ENCODE measurements at places on chromosomes 3 and 15. TPM values are rescaled to one million over a fixed set of nuclear protein-coding genes. Genes with fewer than 3 reads are reported as not detected.

SLC2A2 gene
- total RNA-seq = not detected

DNA sequence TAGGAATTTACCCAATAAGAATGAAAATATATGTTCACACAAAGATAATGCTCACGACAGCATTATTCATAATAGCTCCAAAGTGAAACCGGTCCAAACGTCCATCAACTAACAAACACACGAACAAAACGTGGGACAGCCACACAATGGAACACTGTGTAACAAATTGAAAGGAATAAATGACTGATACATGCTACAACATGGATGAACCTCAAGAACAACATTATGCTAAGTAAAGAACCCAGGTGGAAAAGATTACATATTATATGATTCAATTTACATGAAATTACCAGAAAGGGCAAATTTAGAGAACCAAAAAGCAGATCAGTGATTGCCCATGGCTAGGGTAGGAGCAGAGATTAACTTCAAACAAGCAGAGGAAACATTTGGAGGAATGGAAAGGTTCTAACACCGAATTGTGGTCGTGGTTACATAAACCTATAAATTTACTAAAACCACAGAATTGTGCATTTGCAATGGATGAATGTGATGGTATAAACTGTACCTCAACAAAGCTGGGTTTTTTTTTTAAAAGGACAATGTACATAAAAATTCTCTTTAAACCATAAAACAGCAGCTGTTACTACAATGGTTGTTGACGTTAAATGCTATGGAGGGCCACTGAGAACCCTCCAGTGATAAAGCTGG is 76.3 kb downstream of the XXYLT1 start:
- no peak for DNase-seq

FAIM gene
- total RNA-seq = 20.6 TPM

RTP4 gene
- 0.63 TPM for total RNA-seq

GRCh38 chr3:73637042-73637441 is 12.3 kb upstream of the PDZRN3 start:
- DNase-seq = no peak

LIPH gene
- total RNA-seq = 4.5 TPM

DNA sequence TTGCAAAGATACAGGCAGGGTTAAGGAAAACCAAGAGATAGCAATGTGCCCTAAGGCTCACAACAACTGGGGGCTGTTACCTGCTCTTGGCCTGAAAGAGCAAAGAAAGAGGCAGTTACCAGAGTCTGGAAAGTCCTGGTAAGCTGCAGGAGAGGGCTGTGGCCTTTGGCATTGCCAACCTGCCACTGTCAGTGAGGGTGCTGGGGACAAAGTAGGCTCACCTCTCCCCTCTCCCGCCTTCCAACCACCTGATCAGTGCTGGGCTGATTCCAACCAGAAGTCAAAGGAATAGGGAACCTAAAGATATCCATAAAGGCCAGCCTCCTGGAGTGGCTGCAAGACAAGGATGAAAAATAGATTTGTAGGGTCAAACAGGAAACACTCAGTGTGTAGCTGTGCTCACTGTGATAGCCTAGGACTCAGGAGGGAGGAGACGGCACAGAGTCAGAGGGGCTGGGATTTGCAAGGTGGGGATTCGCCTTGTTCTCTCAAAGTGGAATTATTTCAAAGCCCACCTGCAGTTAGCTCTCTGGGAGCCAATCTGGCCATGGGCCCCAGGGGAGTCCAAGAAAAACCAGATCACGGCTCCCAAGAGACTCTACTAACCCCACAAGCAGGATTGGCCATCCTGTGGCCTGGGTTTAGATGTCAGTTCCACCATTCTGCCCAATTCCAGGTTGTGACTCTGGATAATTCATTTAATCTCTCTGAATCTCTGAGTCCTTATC is 204.0 kb upstream of the BCL6 start:
- DNase-seq = no peak

DNA sequence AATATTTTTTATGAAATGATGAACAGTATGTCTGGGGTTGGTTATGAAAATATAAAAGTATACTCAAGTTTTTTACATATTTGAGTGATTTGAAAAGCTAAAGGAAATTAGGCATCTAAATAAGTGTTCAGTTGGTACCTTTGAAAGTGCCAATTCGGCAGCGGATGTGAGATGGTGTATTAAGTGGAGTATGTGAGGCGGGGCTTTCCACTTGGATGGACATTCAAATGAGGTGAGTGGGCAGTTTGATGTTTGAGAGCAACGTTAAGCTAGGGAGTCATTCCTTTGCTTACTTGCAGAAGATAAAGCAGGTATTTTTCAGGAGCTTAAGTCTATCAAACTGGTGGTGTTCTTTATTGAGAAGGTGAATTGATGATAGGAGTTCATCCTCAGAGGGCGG is 189.0 kb upstream of the GOLIM4 start:
- no peak for DNase-seq

DNA sequence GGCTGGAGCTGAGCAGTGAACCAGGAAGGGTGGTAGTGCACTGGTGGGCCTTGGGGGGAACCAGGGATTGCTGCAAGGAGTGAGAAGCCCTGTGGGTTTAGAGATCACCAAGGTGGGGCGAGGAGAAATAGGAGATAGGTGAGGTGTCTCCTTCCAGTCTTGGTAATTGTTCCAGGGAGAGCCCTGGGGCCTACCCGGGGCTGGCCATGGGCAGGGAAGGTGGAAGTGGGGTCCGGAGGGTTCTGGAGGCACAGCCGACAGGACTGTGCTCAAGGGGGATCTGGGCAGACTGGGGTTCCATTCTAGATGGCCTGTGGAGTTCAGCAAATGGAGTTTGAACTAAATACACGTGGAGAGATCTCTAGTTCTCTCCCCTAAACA is 4.5 kb downstream of the CHST13 start:
- DNase-seq = no peak

GRCh38 chr3:71252466-71252865 is 331.1 kb downstream of the FOXP1 start:
- DNase-seq = no peak

DNA sequence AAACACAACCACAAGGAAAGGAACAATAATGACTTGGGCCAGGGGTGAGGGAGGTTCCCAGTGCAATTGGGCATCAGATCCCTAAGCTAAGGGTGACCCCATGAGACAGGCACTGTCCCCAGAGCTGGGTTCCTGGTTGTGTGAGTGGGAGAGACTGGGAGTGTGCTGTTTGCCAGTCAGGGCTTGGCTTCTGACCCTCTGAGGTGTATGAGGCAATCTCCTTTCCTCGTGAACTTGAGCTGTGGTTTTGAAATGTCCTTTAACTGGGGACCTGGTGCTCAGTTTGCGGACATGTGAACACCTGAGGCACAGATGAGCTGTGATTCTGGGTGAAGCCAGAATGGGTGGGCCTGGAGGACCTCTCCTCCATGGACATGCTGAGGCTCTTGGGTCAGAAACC is 58.5 kb upstream of the PLXNA1 start:
- DNase-seq = no peak

B3GALNT1 gene
- 13.8 TPM for total RNA-seq

DNA sequence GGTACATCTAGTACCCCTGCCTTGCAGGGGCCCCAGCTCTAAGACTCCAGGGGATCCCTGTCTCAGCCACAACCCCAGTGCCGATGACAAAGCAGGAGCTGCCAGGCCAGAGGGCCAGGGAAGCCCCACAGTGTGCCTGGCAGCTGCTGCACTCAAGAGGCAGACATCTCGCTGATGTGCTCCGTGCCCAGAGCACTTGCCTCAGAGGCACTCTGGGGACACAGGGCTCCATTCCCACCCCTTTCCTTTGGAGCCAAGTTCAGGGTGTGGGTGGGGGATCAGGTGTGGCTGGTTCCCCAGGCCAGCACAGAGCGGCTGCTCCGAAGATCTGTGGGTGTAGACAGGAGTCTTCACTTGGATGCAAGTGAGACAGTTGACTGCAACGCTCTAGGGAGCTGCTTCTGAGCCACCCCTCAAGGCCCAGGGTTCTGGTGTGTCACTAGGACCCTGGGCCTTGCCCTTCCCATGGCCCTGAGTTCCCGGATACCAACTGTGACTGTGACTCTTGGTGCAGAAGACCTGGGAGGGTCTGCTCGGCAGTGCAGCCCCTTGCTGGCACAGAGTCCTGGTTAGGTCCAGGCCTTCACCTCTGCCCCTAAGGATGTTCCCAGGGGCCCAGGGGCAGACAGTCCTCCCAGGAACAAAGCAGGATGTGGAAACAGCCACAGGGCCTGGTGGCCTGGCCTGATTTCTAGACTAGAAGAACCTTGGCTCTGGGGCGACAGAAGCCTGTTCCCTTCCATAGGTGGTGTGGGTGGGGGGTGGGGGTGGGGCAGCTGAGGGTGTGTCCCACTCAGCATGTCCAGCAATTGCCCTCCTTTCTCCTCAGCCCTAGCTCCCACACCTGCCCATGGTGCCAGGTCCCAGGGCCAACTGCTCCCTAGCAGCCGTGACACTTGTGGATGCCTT is 2.5 kb downstream of the NT5DC2 start:
- DNase-seq = no peak

- no peak for DNase-seq
Observed at GRCh38 chr3:29332195-29332637, 51.3 kb downstream of the RBMS3 start.

- DNase-seq = no peak
Observed at GRCh38 chr15:70783610-70784022, 20.3 kb upstream of the UACA start.

DNA sequence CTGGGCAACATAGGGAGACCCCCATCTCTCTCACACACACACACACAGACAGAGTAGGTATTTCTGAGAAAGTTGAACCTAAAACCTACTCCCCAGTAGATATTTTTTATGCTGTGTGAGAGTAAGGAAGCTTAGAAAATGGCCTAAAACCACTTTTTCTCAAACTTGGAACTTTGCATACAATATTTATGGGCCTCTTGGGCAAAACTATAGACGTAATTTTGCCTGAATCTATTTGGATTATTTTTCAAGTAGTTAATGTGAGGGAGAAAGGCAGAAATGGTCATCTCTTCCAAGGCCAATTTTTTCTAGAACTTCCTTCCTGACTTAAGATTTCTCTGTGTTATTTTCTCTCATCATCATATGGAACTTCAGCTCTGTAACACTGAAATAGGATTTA is 81.7 kb downstream of the ZNF609 start:
- no peak for DNase-seq

GRCh38 chr15:70870051-70870450 is 16.1 kb upstream of the LARP6 start:
- DNase-seq = no peak

THSD4 gene
- total RNA-seq = 150 TPM

- no peak for DNase-seq
Observed at GRCh38 chr3:128449111-128449638, 17.5 kb downstream of the DNAJB8 start.

DNA sequence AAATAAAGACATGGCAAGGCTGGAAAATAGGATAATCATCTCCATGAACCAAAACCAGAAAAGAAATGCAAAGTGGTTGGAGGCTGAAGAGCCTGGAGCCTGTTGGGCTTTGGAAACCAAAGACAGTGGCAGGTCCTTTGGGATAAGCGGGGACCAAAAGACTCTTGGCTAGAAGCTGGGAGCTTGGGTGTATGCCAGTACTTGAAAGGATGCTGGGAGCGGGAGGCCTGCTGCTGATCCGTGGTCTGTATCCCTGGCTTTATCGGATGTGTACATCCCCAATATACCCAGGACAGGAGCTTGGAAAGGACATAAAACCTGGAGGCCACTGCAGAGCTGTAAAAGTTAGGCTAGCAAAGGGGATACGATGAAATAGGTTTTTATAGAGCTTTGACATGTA is 1.3 kb upstream of the CHRNB4 start:
- no peak for DNase-seq

CHP1 gene
- 115 TPM for total RNA-seq

MUC4 gene
- not detected for total RNA-seq

GRCh38 chr3:16407366-16407765 is 106.1 kb downstream of the RFTN1 start:
- no peak for DNase-seq

DNA sequence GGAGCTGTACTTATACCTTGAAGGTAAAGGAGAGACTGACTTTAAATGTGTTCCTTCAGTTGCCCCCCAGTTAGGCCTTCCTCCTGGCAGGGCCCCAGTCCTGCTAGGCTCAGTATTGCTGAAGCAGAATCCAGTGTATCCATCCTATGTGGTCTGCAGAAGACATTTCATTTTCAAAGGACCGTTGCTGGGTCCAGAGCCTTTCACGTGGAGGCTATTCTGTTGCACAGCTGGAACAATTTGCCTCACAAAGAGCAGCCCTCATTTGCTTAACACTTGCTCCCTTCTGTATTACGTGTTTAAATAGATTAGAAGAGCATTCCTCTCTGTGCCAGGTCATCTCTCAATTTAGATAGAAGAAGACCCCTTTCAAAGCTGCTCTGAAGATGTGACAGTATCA is 78.9 kb upstream of the CFAP20DC start:
- no peak for DNase-seq

GRCh38 chr3:142633073-142633472 is 36.9 kb downstream of the PLS1 start:
- DNase-seq = no peak

GRCh38 chr3:27554706-27555105 is 70.5 kb upstream of the SLC4A7 start:
- DNase-seq = no peak

DNA sequence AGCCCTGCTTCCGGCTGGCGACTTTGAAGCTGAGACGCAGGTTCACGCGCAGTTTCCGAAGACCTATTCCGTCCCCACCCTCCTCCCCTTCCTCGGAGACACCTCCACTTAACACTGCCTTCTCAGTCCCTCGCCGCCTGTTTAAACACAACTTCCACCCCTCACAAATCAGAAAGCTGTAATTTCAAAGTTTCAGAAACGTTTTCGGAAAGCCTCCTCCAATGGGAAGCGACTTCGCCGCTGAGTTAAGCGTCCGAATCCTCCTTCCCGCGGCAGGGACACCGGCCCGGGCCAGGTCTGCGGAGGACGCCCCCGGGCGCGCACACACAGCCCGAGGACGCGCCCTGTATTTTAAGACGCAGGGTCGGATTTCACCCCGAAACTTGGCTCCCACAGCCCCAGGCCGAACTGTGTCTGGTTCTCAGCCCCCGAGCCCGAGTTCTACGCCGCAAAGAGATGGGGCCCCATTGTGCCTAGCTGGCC is 559 bp upstream of the LRRN1 start:
- DNase-seq = no peak
